A549 treated with dexamethasone at 1 μM for 4 hours (cell line): ENCODE measurements at places on chromosomes 6 and 20. TPM values are rescaled to one million over a fixed set of nuclear protein-coding genes. Genes with fewer than 3 reads are reported as not detected.

The PTCHD4 gene
- 0.02 to 0.06 TPM (median 0.04 TPM) in 4 of 5 replicates, not detected in the other for total RNA-seq

The VARS1 gene
- 39.7 to 58.5 TPM (median 57.1 TPM) in 5 replicates for total RNA-seq

The BEND3 gene
- total RNA-seq: 3.0 to 4.1 TPM (median 4.1 TPM) in 5 replicates

The CITED2 gene
- 24.6 to 41.8 TPM (median 40.9 TPM) in 5 replicates for total RNA-seq

The LINC00237 gene
- total RNA-seq: not detected in 5 replicates

The RBBP8NL gene
- total RNA-seq: 1.0 to 2.1 TPM (median 1.2 TPM) in 5 replicates

The PCMT1 gene
- 87.2 to 97.0 TPM (median 88.6 TPM) in 5 replicates for total RNA-seq

The SOX18 gene
- 1.1 to 2.7 TPM (median 1.9 TPM) in 5 replicates for total RNA-seq

The ZC3H12D gene
- 0.02 to 0.21 TPM (median 0.06 TPM) in 5 replicates for total RNA-seq

The PPP1R14C gene
- total RNA-seq: 3.1 to 3.7 TPM (median 3.5 TPM) in 5 replicates
